Mesendoderm (in vitro differentiated cells): ENCODE measurements at places on chromosomes 2 and 18.

- no peaks in the 10 kb centered on the region for H3K4me1 ChIP-seq
- H3K27me3 ChIP-seq = no peaks in the 10 kb centered on the region
- no peak for DNase-seq
- no peaks in the 10 kb centered on the region for H3K36me3 ChIP-seq
Measured at GRCh38 chr18:63162271-63163014, 157.1 kb downstream of the BCL2 start.

DNA sequence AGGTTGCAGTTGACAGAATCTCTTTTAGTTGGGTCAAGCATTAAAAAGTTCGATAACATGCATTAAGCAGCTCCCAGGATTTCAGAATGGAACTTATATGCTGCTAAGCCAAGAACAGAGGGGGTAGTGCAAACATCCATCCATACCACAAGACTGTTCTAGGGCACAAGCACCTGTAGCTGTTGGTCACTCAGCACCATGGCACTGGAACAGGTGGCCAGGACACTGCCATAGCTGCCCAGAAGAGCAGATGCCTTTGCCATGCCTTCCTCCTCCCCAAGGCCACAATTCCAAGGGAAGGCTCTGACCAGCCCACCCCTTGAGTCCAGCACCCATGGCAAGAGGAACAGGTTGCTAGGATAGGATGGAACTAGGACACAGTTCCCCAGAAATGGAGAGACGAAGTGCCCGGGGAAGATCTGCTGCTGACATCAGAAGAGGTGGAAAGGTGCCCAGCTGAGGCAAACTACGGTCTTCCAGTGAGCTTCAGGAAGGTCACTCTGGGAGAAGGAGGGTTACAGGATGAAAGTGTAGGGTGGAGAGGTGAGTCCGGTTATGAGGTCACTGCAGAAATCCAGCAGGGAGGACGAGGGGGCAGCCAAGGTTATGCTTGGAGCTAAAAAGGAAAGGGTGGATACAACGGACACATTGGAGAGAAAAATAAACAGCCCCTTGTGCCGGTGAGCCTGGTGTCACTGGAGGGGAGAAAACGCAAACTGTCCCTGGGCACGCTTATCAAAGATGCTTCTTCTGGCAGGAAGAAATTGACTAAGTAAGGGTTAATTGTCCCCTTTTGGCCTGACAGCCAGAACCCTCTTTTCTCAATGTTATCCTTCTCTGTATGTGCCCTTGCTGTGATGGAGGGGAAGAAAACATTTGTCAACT, 41.9 kb downstream of the C1QL2 start:
- H3K27ac ChIP-seq = no peak overlapping the region
- no peak overlapping the region for H3K4me3 ChIP-seq
- no peaks in the 10 kb centered on the region for H3K27me3 ChIP-seq
- DNase-seq = no peak
- H3K36me3 ChIP-seq = no peaks in the 10 kb centered on the region
- H3K4me1 ChIP-seq = no peaks in the 10 kb centered on the region

- no peak overlapping the region for H3K27ac ChIP-seq
- no peaks in the 10 kb centered on the region for H3K36me3 ChIP-seq
- H3K4me1 ChIP-seq = peaks cover 11% of the 10 kb centered on the region
- DNase-seq = peak; percentile 32
- H3K27me3 ChIP-seq = no peaks in the 10 kb centered on the region
Measured at GRCh38 chr18:31646332-31647126, 37.9 kb downstream of the B4GALT6 start.

DNA sequence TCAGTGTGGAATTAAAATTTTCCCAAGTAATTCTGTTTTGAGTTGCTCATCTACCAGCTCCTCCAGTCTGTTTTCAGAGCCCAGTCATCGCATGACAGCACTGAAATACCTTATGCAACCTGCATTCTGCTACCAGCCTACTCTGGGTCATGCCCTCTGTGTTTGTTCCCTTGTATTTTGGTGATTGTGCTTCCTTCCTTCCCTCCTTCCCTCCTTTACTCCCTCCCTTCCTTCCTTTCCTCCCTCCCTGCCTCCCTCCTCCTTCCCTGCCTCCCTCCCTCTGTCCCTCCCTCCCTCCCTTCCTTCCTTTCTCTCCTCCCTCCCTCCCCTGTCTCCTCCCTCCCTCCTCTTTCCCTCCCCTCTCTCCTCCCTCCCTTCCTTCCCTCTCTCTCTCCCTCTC, 289.6 kb downstream of the CDH2 start:
- no peaks in the 10 kb centered on the region for H3K36me3 ChIP-seq
- no peak for DNase-seq
- H3K27ac ChIP-seq = no peak overlapping the region

- H3K4me3 ChIP-seq = no peak overlapping the region
- no peaks in the 10 kb centered on the region for H3K4me1 ChIP-seq
- no peak overlapping the region for H3K27ac ChIP-seq
- no peaks in the 10 kb centered on the region for H3K36me3 ChIP-seq
Measured at GRCh38 chr18:37527395-37527794, 38.2 kb downstream of the CELF4 start.

DNA sequence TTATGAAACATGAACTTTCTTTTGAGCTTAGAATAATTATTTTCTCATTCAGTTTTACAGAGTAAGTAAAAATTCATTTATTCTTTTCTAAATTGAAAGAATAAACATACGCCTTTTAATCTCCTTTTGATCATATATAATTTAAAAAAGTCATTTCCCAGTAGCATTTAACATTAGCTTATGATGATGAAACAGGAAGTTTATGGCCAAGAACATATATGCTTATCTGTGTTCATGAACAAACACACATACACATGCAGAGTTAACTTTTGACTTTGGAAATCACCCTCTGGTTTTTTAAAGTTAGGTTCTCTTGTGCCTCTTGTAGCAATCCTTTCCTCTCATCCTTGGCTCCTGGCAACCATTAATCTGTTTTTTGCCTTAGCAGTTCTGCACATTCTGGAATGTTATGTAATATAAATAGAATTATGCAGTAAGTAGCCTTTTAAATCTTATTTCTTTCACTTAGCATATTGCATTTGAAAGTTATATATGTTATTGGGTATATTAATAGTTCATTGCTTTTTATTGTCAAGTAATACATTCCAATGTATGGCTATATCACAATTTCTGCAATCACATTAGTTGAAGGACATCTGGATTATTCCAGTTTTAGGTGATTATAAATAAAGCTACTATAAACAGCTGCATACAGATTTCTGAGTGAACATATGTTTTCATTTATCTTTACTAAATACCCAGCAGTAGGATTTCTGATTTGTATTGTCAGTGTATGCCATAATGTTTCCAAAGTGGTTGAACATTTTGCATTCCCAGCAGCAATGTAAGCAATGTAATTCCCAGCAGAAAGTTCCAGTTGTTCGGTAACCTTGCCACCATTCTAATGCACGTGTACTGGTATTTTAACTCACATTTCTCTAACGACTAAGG, 210.3 kb downstream of the ZRANB3 start:
- H3K4me1 ChIP-seq = no peaks in the 10 kb centered on the region
- H3K27me3 ChIP-seq = no peaks in the 10 kb centered on the region
- no peaks in the 10 kb centered on the region for H3K36me3 ChIP-seq
- H3K4me3 ChIP-seq = no peak overlapping the region
- no peak for DNase-seq
- H3K27ac ChIP-seq = no peak overlapping the region

GRCh38 chr2:85949280-85949679, 60.5 kb upstream of the ST3GAL5 start:
- H3K27ac ChIP-seq = no peak overlapping the region
- no peaks in the 10 kb centered on the region for H3K27me3 ChIP-seq
- no peaks in the 10 kb centered on the region for H3K36me3 ChIP-seq
- H3K4me1 ChIP-seq = peaks cover 1% of the 10 kb centered on the region
- no peak overlapping the region for H3K4me3 ChIP-seq
- DNase-seq = no peak

- no peak overlapping the region for H3K27ac ChIP-seq
- H3K27me3 ChIP-seq = no peaks in the 10 kb centered on the region
- no peak overlapping the region for H3K4me3 ChIP-seq
- no peaks in the 10 kb centered on the region for H3K36me3 ChIP-seq
Measured at GRCh38 chr2:26582890-26583289, 58.3 kb downstream of the CIB4 start.

DNA sequence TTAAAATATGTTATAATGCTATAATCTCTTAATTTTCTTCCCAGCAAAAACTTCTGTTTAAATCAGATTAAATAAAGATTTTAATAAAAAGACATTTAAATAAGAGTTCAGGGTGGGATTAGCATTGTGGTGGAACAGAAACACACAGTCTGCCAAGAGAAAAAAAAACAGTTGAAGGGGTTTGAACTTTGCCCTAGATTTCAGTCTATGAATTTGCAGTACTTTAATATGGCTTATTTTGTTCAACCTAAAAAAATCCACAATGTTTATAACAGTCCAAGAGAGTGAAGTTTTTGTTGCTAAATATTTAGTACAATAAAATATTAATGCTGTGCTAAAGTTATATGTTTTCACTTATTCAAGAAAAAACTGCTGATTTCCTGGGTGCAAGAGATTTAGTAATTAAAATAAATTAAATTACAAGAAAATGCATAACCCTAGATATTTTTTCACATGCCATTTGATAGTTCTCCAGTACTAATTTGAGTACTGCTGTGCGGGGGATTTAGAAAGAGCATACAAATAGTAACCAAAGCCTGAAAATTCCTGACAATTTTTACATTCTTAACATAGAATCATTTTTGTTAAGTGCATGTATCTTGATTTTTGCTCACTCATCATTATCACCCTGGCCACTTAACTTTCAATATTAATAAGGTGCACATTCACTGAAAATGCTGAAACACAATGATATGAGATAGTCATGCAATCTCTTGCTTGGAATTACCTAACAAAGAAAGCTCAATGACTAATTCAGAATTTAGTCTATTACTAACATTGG, 52.6 kb downstream of the SLC40A1 start:
- DNase-seq = no peak
- H3K4me1 ChIP-seq = no peaks in the 10 kb centered on the region
- H3K27me3 ChIP-seq = no peaks in the 10 kb centered on the region
- no peak overlapping the region for H3K4me3 ChIP-seq
- H3K36me3 ChIP-seq = no peaks in the 10 kb centered on the region
- no peak overlapping the region for H3K27ac ChIP-seq

DNA sequence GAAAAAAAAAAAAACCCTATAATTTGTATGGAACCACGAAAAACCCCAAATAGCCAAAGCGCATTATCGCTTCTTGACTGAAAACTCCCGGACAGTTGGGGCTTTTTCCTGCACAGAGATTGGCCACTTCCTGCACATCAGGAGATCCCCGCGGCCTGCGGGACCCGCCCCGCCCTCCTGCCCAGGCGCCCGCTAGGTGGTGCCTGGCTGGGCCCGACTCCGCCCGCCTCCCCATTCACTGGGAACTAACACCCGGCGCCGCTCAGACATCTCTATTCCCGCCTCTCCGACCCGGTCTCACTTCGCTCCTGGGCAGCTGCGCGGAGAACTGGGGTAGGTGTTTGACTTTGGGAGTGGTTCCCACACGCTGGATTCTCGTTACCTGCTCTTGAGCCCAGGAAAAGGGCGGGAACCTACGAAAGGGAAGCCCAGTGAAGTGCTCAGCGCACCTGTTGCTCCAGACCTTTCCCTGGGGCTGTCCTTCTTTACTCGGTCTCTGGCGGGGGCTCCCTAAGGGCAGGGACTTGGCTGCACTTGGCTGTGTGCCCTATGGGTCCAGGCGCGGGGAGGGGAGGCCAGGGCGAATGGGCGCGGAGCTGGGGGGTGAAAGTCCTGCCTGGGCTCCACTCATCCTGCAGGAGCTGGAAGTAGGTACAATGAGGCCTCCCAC, at the start of gene HMSD:
TSS of gene HMSD (plus strand) at position 234 of the 670 bp plus-strand sequence. CDS start 4,155 bp downstream, outside the sequence.
- no peaks in the 10 kb centered on the region for H3K36me3 ChIP-seq
- no peak within 1 kb of the TSS for H3K27ac ChIP-seq
- no peaks in the 10 kb centered on the region for H3K4me1 ChIP-seq
- DNase-seq = peak; percentile 81

GRCh38 chr18:21550510-21550970, 50.0 kb downstream of the ESCO1 start:
- no peak overlapping the region for H3K4me3 ChIP-seq
- no peaks in the 10 kb centered on the region for H3K4me1 ChIP-seq
- no peak for DNase-seq
- H3K27ac ChIP-seq = no peak overlapping the region
- no peaks in the 10 kb centered on the region for H3K27me3 ChIP-seq

GRCh38 chr18:31015715-31016434, 26.7 kb downstream of the DSC3 start:
- no peaks in the 10 kb centered on the region for H3K4me1 ChIP-seq
- no peak overlapping the region for H3K27ac ChIP-seq
- H3K27me3 ChIP-seq = no peaks in the 10 kb centered on the region
- H3K36me3 ChIP-seq = no peaks in the 10 kb centered on the region
- no peak overlapping the region for H3K4me3 ChIP-seq
- no peak for DNase-seq

GRCh38 chr2:99975386-99975785, 167.0 kb downstream of the AFF3 start:
- no peaks in the 10 kb centered on the region for H3K27me3 ChIP-seq
- no peak for DNase-seq
- no peak overlapping the region for H3K27ac ChIP-seq
- H3K36me3 ChIP-seq = no peaks in the 10 kb centered on the region

DNA sequence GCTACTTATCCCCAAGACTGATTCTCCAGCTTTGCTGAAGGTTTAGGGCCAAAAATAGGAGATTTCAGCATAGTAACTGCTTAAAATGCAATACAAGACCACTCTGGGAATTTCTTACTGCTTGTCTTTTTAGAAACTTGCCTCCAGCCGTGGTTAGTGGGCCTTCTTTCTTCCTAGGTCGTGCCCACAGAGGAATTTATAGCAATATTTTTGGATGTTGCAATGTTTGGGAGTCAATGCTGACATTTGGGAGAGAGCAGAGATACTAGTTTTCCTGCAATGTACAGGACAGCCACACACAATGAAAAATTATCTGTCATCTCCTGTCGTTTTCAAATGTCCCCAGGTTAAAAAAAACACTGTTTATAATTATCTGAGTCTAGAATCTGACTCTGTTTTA, 25.6 kb upstream of the CERS6 start:
- no peaks in the 10 kb centered on the region for H3K36me3 ChIP-seq
- DNase-seq = no peak
- no peaks in the 10 kb centered on the region for H3K4me1 ChIP-seq
- H3K27me3 ChIP-seq = no peaks in the 10 kb centered on the region

DNA sequence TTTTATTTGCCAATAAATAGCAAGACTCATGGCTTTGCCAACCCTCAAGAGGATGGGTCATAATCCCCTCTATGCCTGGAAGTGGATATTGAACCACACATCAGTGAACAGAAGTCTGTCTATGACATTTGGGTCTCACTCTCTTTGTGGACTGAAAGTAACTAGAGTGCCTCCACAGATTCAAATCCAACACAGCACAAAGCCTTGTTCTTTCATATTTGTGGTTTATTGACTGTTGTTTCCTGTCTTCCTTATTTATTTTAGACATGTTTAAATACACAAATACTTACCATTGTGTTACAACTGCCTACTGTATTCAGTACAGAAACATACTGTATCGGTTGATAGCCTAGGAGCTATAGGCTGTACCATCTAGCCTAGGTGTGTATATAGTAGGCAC, 121.9 kb downstream of the TSN start:
- H3K36me3 ChIP-seq = no peaks in the 10 kb centered on the region
- no peak overlapping the region for H3K4me3 ChIP-seq
- no peak overlapping the region for H3K27ac ChIP-seq
- DNase-seq = no peak
- H3K27me3 ChIP-seq = no peaks in the 10 kb centered on the region
